ENCODE measurements at places on chromosomes 7 and 10. TPM values are rescaled to one million over a fixed set of nuclear protein-coding genes. Genes with fewer than 3 reads are reported as not detected.

DNA sequence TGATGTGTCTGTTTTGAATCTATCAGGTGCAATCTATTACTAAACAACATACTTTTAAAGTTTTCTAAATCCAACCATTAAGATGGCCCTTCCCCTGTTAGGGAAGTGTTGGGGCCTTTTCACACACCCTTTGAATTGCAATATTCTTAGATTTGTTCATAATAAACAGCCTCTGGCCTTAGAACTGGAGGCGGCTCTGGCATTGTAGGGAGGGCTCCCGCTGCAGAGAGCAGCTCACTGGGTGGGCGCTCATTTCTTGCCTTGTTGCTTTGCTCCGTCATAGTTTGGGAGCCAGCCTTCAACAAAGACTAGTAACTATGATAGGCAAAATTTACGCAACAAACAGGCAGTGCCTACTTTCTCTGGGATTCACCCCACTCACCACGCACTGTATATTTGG is 4.2 kb upstream of the HOXA10 start:
- DNase-seq: no peak

DNA sequence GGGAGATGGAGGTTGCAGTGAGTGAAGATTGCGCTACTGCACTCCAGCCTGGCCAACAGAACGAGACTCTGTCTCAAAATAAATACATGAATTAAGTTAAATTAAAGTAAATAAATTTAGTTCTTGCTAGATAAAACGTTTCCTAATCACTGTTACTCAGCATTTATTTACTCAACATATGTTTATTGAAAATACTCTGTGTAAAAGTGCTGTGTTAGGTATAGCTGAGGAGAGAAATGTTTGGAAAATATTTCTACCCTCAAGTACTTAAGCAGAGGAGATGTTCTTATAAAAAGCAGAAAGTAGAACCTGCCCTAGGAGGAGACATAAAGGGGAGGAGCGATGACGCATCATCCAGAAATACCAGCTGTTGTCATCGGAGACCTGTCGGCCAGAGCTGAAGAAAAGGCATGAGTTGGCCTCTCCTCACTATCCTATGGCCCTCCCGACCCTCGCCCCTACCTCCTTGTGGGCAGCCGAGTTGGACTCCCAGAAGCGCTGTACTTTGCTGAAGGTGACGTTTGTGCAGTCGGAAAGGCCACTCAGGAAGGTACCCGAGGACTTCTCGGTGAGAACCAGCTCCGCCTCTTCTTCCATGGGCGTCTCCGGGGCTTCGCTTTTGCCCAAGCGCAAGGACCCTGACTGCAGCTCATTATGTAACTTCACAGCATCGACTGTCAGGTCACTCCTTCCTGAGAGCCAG is 1.1 kb downstream of the RRP12 start:
- DNase-seq: peak; percentile 76

DNA sequence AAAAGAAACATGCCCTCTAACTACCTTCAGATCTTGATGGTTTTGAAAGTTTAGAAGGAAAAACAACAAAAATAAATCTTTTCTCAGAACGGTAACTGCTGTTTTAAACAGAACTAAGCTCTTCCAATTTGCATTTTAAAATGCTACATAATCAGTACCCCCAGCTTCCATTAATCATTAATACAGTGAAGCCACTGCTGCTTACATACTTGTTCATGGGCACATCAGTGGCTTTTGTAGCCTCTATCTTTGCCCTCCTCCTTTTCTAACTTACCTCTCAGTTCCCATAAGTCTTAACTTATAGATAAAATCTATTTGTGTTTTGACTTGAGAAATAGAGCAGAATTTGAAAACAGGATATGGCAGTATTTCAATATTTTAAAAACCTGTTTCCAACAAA is 109.1 kb downstream of the POLL start:
- DNase-seq: no peak

DNA sequence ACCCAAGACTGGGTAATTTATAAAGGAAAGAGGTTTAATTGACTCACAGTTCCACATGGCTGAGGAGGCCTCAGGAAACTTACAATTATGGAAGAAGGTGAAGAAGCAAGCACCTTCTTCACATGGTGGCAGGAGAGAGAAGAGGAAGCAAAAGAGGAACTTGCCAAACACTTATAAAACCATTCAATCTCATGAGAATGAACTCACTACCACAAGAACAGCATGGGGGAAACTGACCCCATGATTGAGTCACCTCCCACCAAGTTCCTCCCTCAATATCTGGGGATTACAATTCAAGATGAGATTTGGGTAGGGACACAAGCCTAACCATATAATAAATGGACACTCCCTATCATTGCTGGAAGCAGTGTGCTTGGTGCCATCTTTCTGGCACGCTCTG is 506.3 kb downstream of the CALN1 start:
- DNase-seq: no peak

- DNase-seq: no peak
Observed at GRCh38 chr10:60040014-60040662, 133.8 kb upstream of the CCDC6 start.

DNA sequence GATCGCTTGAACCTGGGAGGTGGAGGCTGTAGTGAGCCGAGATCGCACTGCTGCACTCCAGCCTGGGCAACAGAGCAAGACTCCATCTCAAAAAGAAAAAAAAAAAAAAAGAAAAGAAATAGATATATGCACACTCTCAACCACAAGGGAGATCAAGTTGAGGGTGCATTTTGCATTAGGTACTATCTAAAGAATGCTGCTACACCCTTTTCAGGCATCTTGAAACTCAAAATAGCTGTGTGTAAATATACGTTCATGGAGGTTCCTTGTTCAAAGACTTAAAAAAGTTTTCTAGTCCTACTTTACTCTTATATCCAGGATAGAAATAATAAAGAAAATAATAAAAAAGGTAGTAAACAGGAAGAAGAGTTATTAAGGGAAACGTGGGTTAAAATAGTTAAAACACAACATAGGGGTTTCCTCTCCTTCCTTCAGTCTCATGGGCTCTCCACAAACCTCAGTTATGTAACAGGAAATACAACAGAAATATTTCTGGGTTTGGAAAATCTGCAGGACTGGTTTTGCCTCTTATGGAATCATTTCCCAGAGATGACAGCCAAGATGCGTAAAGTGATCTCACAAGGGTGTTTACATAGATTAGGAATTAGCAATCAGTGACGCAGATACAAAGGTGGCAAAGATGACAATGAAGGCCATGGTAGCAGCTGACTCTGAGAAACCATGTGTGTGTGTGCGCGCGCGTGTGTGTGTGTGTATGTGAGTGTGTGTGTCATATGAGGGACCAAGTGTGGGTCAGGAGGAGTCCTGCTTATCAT is 15.1 kb downstream of the STEAP4 start:
- peak; percentile 6 for DNase-seq

DNA sequence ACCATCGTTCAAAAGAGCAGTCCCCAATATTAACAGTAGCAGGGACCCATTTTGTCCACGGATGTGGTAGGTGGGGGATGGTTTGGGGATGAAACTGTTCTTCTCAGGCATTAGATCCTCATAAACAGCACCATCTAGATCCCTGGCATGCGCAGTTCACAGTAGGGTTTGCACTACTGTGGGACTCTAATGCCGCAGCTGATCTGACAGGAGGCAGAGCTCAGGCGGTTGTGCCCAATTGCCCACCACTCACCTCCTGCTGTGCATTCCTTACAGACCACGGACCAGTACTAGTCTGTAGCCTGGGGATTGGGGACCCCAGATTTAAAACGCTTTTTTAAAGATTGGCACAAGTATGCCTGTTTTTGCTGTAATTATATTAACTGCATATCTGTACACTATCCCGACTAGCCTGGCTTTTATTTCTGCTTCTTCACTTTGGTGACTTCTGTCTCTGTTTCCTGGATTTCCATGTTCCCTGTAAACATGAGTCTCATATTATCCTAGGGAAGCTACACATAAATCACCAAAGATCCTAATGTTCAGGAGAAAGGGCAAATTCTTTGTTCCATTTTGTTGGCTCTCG is 163.3 kb upstream of the AKR1E2 start:
- peak; percentile 85 for DNase-seq

GRCh38 chr7:108417144-108417543 is 39.1 kb downstream of the NRCAM start:
- no peak for DNase-seq

DNA sequence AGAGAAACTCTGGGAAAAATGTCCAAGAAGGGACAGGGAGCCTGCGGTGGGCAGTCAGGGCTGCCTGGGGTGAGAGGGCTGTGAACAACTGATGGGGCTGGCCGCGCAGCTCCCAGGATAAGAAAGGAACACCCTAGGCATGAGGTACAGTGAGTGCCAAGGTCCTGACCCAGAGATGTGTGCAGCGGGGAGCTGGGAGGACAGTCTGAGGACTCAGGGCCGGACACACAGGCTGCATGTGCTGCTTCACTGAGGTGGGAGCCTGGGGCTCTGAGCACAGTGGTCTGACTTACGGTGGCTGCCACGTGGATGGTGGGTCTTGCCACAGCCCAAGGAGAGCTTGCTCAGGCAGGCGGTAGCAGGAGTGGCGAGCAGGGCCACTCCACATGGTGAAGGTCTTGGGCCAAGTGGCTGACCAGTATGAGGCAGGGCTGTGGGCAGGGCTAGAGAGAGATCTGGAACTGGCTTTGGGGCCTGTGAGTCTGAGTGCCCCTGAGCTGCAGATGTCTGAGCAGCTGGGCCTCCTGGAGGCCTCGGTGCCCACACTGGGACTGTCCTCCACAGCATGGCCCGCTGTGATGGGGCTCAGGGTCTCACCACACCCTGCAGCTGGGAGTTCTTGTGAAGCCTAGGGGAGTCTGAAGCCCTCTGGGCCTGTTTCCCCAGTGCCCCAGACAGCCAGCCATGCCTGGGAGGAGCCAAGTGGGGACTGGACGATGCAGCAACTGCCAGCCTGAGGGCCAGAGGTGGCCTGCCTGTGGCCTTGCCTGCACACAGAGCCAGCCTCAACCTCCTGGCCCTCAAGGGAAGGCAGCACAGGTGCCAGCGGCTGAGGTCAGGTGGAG is 60.3 kb downstream of the RASGEF1A start:
- no peak for DNase-seq

DNA sequence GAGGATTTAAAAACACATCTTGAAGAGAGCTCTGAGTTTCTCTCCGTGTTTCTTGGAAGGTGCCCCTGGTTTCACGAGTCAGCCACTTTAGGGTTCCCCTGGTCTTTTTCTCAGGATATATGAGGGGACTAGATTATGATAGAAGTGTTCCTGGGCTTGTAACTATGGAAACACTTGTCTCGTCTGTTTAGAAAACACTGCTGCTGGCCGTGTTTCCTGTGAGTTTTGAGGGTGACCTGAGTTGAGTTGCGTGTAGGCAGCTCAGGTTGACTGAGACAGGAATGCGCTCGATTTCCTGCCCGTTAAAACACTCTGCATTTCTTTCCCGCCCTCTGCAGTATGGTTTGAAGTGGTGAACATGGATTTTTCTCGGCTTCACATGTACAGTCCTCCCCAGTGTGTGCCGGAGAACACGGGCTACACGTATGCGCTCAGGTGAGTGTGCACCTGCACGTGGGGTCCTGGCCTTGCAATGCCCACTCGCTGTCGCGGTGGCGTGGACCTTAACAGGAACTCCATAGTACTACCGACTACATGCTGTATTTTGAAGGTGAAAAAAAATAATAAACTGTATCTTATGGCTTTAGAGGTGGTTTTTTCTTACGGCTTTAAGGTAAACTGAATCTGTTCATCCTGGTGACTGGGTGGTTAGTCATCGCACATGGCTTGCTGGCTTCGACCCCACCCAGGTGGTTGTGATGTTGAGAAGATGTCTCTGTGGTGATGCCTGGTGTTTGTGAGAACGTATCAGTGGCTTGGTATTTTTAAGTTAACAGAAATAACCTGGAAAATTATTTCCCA is at the start of gene SUN1:
Gene SUN1, plus strand, starts transcription at position 310 of the 801 bp plus-strand sequence. Its CDS starts 49 bp downstream, at position 359.
- peak; percentile 87 for DNase-seq

- DNase-seq: no peak
Observed at GRCh38 chr10:1188558-1189135, 132.5 kb downstream of the WDR37 start.

Gene MAGI2
- 0.06 TPM for total RNA-seq

Gene ATXN7L1
- 0.71 TPM for total RNA-seq

Gene PDE6C
- not detected for total RNA-seq

Gene SPDYE5
- not detected for total RNA-seq

Gene DNAH11
- total RNA-seq: 30.2 TPM

Gene LBX1
- total RNA-seq: 0.06 TPM
